Right lung (tissue), 10 donors: ENCODE measurements at places on chromosomes 11 and 22.

- no peak for DNase-seq
Observed at GRCh38 chr11:44842220-44842619, 108.5 kb downstream of the TP53I11 start.

- DNase-seq: no peak
Observed at GRCh38 chr11:2537896-2538724, 93.3 kb downstream of the KCNQ1 start.

- no peak for DNase-seq
Observed at GRCh38 chr11:61869429-61869707, 22.0 kb downstream of the FADS3 start.

- DNase-seq: no peak
Observed at GRCh38 chr11:69105461-69106030, 50.2 kb upstream of the SMIM38 start.

GRCh38 chr11:120184371-120184945 lies 26.4 kb upstream of the OAF start:
- DNase-seq: no peak

DNA sequence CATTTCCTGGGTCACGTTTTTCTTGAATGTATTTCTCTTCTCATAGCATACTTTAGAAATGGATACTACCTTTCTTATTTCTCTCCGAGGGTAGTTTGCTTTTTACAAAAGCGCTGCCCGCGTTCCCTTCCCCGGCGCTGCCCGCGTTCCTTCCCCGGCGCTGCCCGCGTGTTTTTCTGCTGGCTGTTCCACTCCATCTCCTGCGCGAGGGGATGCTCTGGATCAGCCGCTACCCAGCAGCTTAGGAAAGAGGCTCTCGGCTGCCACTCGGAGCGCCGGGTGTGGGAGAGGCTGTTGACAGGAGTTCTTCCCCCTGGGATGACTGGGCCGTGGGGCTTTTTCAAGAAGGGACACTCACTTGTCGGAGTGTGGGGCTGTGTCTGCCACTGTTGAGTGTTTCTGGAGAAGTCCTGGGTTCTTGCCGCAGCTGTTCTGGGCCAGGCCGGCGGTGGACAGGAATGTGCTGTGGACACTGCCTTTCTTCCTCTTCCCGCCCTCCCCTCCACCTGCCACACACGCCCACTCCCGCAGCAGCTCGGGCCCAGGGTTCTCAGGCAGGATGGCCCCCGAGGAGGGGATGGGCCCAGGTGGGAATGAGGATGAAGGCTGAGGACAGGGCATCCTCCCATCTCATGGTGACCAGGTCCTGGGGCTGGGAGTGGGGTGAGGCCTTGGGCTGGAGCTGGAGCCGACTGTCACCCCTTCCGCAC lies 30.6 kb downstream of the GLB1L2 start:
- DNase-seq: no peak

DNA sequence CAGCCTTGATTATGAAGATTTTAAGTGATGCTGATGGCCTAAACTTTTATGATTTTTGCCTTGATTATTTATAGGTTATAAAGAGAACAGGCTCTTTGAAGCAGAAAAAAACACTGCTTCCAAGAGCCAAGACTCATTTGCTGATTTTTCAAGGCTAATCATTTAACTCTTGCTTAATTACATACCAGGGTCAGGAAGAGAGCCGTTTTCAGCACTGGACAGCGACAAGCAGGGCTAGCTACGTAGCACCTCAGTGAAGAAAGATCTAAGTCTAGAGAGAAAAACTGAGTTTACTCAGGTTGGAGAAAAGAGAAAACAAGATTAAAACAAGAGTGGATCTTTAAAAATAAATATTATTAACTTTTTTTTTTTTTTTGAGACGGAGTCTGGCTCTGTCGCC lies 615.4 kb upstream of the B3GAT1 start:
- peak; percentile 56 for DNase-seq

- DNase-seq: peak; percentile 48
Observed at GRCh38 chr11:45250035-45250718, 36.0 kb downstream of the SYT13 start.
